Natural killer cell (primary cell): ENCODE measurements at places on chromosomes 4 and X.

DNA sequence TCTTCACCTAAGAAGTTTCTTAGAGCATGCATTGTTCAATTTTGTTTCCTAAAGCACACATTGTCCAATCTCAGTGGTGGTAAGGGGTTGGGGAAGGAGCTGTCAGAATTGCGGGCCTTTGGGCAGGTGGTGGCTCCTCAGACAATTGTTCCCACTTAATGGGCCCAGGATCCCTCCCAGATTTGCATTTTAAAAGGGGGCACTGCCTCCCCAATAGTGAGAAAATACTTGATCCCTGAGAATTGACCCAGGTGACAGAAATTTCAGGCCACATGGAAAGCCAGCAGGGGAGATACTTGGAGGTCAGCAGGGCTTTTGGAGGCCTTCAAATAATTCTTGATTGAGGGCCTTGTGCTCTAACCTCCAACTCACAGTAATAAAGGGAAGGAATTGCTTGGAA, 217.1 kb downstream of the ZNF674 start:
- no peak for DNase-seq

- DNase-seq, result peak; percentile 20
Observed at GRCh38 chr4:14856062-14856933, 146.0 kb upstream of the CPEB2 start.

DNA sequence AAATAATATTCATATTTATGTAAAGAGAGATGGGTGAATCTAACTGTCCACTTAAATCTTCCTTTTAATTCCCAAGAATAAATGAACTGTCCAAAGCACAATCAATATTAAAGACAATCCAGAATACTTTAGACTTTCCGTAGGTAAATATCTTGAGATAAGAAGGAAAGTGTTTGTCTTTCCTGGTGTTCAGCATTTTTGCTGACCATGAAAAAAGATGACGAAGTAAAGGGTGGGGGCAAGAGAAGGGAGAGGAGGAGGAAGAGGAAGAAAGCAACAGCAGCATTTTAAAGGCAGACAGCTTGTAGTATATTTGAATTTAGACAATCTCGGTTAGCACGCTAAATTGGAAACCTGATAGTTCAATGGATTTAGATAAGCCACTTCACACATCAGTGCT, 498.2 kb downstream of the KCNIP4 start:
- DNase-seq, result no peak

DNA sequence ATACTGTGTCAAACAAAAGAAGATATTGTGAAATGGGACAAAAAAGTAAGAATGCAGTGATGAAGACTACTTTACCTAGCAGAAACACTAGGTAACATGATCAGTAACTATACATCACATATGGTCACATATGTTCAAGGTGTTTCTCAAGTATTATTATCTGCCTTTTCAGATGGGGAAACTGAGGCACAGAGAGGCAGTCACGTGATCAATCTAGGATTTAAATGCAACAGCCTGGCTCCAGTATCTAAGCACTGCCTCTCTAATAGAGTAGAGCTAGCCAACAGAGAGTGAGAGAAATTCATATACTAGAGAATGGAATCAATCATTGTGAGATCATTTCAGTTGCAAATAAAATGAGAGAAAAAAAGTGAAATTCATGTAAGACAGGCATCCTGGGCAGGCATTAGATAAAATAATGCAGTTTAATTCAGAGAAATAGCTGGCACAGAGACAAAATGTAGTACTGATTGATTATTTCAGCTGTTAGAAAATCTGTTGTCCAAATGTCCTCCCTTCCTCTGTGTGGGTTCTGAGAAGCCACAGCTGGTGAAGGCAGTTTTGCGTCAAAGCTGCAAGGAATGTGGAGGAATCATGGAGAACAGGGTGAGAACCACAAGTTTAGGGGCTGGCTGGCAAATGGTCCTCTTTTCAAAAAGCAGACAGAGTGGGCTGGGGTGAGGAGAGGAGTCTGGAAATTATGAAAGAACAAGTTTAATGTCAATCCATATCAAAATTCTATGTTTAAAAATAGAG, 26.0 kb downstream of the SMIM43 start:
- DNase-seq, result no peak

DNA sequence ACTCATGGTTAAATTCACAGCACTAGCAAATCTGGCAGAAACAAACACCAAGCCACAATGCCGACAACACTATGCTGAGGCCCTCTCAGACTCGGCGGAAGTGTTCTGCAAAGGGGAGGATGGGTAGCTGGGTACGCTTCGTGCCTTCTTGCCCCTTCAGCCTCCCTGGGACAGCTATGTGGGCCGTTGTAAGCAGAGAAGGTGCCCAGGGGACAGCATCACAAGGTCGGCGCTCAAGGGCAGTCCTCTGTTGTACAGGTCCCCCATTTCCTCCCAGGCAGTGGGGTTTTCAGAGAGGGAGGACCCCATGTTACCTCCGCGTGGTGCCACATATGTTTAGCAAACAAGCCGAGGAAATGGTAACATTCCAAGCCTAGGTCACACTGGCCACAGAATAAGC, 173.6 kb downstream of the AFAP1 start:
- no peak for DNase-seq

GRCh38 chr4:183635321-183635720, 23.7 kb downstream of the RWDD4 start:
- DNase-seq, result no peak

- DNase-seq, result no peak
Observed at GRCh38 chr4:124590480-124590879, 122.1 kb downstream of the ANKRD50 start.

- DNase-seq, result peak; percentile 76
Observed at GRCh38 chr4:77618383-77619241, 13.0 kb downstream of the CXCL13 start.

DNA sequence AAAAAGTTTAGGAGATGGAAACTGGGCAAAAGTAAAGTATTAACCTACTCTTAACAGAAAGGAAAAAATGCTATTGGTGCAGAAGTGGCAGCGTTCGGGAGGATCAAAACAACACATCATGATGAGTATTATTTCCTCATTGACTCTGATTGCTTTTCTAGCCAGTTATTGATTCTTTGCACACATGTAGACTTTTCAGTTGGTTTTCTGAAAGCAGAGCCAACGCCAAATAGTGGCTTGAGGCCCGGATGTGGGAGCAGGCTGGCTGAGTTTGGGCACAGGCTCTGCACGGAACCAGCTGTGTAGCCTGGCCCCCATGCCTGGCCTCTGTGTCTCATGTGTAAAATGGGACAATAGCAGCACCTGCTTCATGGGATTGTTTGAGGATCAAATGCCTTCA, 21.8 kb downstream of the STOX2 start:
- no peak for DNase-seq

- DNase-seq, result no peak
Observed at GRCh38 chr4:165716472-165716871, 156.6 kb upstream of the TLL1 start.

- no peak for DNase-seq
Observed at GRCh38 chrX:24480400-24480865, 15.3 kb downstream of the PDK3 start.

DNA sequence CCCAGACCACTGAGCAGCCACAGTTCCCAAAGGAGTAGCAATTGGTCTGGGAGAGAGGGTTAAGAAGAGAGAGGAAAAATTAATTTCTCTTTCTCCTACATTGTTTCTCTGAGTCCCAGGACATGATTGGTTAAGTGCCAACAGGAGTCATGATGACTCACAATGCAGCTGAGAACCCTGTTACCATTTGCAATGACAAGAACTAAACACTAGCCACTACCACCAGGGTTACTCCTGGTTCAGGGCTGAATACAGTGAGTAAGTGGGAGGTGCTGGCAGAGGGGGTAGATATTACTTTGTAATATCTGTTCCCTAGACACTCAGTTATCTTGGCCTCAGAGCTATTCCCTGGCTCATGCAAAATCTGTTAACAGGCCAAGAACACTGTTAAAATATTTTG, 18.0 kb downstream of the ETDC start:
- DNase-seq, result no peak

DNA sequence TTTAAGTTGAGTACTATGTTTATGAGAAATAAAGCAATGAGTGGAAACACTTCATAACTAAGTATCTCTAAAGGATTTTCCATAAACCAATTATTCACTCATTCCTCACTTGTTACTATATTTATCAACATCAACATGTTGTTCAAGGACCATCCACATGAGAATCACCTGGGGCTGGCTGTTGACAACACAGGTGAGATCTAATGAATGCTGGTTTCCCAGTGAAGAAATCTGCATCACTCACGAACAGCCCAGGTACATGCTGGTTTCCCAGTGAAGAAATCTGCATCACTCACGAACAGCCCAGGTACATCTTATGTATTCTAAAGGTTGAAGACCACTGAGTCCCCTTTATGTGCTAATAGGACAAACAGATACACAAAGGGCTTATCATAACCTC, 32.5 kb downstream of the TSPAN5 start:
- DNase-seq, result no peak

DNA sequence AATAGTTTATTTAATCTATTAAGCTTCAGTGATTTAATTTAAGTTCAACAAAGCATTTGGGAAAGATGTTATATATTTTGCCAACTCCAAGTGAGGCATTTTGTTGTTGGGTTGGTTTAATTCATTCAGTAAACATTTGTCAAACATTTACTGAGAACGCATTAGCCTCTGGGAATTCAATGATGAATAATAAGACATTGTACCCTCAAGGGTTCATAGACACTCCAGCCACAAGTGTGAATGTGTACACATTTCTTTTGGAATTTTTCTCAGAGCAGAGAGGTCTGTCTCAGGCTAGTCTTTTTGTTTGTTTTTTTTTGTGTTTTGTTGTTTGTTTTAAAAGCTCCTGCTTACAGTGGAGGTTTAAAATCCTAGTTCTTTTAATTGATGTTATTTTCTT, 203.9 kb downstream of the SOWAHB start:
- DNase-seq, result no peak

DNA sequence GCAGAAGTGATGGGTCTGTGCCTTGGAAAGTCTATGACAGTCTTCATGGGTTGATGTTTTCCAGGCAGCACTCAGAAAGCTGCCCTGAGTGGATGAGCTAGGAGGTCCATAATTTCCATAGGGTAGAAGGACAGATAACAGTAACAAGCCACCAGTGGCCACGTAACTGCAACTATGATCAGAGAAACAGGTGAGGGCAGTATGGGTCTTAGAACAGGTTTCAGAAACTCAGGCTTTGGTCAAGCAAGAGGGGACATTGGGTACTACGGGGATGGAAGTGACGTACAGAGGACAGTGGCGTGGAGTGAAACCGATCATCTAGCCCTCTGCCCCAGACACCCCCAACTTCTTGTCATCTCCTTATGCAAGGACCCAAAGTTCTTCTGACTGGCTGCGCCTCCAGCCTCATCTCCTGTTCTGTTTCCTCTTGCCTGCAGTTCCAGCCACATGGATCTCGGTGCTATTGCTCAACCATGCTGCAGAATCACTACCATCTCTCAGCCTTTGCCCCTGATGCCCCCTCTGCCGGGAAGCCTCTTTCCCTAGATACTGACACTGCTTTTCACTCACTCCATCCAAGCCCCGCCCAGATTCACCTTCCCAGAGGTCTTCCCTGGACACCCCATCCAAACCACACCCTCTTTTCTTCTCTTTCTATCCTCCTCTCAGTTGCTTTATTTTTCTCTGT, 123.4 kb downstream of the MFAP3L start:
- DNase-seq, result no peak

GRCh38 chr4:169707958-169708643, 49.6 kb downstream of the HPF1 start:
- DNase-seq, result no peak

GRCh38 chr4:147157860-147158701, 212.4 kb upstream of the TTC29 start:
- DNase-seq, result no peak

- no peak for DNase-seq
Observed at GRCh38 chrX:133380711-133381619, 34.3 kb downstream of the GPC4 start.

GRCh38 chr4:88045021-88045420, 37.6 kb downstream of the PKD2 start:
- no peak for DNase-seq

GRCh38 chrX:112935029-112935428, 94.4 kb upstream of the AMOT start:
- DNase-seq, result no peak
